ENCODE measurements at places on chromosomes 6 and 20. TPM values are rescaled to one million over a fixed set of nuclear protein-coding genes. Genes with fewer than 3 reads are reported as not detected.

DNA sequence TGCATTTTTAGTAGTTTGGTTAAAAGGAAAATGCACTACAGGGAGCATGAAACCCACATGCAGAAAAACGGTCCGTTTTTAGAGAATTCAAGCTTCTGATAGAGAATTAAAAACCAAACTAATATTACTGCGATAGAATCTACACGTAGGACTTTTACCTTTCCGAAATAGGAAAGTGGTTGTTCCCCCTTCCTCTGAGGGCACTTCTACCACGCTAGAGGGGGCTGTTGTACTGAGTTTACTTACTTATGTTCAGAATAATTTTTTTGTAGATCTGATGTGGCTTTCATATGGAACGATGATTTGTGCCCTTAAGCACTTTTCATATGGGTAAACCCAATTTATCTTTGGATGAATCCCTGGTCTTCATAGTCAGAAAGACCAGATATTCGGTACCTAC lies 264.3 kb upstream of the PLN start:
- H3K27ac ChIP-seq: no peak overlapping the region
- no peaks in the 10 kb centered on the region for H3K27me3 ChIP-seq
- H3K36me3 ChIP-seq: no peaks in the 10 kb centered on the region
- no peak overlapping the region for H3K4me3 ChIP-seq

DNA sequence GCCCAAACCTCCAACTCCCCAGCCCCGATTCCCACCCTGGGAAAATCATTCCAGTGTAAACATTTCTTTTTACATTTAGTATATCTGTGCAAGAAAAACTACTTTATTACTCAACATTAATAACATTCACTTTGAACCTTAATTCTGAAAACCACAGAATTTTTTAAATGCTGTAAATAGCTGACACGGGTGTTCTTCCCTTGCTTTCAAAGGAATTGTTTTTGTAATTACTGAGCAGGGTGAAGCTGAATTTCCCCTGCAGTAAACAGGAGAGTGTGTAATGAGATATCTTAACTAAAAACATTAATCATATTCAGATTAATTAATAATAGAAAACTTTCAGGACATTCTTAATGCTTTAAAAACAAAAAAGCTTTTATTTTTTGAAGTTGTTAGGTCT lies 99.3 kb upstream of the CITED2 start:
- no peaks in the 10 kb centered on the region for H3K27me3 ChIP-seq
- no peak overlapping the region for H3K27ac ChIP-seq
- H3K4me1 ChIP-seq: no peaks in the 10 kb centered on the region
- H3K36me3 ChIP-seq: no peaks in the 10 kb centered on the region
- no peak overlapping the region for H3K4me3 ChIP-seq

GRCh38 chr6:121823437-121823851 lies 388.0 kb downstream of the GJA1 start:
- H3K4me3 ChIP-seq: no peak overlapping the region
- no peak overlapping the region for H3K27ac ChIP-seq
- no peaks in the 10 kb centered on the region for H3K27me3 ChIP-seq
- no peak for DNase-seq

GRCh38 chr20:62233684-62234083 lies 4.6 kb upstream of the OSBPL2 start:
- peaks cover 25% of the 10 kb centered on the region for H3K4me1 ChIP-seq
- H3K27ac ChIP-seq: no peak overlapping the region
- peaks cover 23% of the 10 kb centered on the region for H3K36me3 ChIP-seq
- no peak overlapping the region for H3K4me3 ChIP-seq
- DNase-seq: no peak
- H3K27me3 ChIP-seq: peaks cover 13% of the 10 kb centered on the region

DNA sequence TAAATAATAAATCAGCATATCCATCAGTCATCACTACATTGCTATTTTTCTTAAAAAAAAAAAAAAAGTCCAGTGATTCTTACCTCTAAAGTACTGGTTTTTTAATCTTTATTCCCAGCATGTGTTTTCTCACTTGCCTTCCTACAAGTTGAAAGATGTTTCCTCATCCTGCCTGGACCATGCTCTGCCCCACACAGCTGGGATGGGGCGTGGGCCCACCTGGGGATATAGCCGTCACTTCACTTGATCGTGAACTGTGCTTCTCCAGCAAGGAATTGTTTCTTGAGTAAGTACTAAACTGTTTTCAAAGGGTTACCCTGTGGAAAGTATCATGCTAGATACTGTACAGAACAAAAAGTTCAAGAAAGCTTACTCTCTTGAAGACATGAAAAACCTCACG lies 212.6 kb upstream of the HTR1E start:
- DNase-seq: no peak
- no peaks in the 10 kb centered on the region for H3K36me3 ChIP-seq
- no peaks in the 10 kb centered on the region for H3K27me3 ChIP-seq
- H3K27ac ChIP-seq: no peak overlapping the region
- peaks cover 42% of the 10 kb centered on the region for H3K4me1 ChIP-seq

- no peaks in the 10 kb centered on the region for H3K36me3 ChIP-seq
- no peak for DNase-seq
- no peaks in the 10 kb centered on the region for H3K27me3 ChIP-seq
- no peak overlapping the region for H3K27ac ChIP-seq
- H3K4me1 ChIP-seq: peaks cover under 1% of the 10 kb centered on the region
Measured at GRCh38 chr6:82869493-82869892, 196.1 kb downstream of the UBE3D start.

GRCh38 chr20:53099856-53100255 lies 127.7 kb downstream of the TSHZ2 start:
- no peak overlapping the region for H3K4me3 ChIP-seq
- H3K4me1 ChIP-seq: no peaks in the 10 kb centered on the region
- no peaks in the 10 kb centered on the region for H3K36me3 ChIP-seq

GRCh38 chr20:56773749-56774148 lies 144.6 kb downstream of the TFAP2C start:
- H3K36me3 ChIP-seq: no peaks in the 10 kb centered on the region
- H3K27ac ChIP-seq: no peak overlapping the region
- H3K4me3 ChIP-seq: no peak overlapping the region
- peaks cover 29% of the 10 kb centered on the region for H3K27me3 ChIP-seq
- H3K4me1 ChIP-seq: peaks cover 4% of the 10 kb centered on the region

- peaks cover 98% of the 10 kb centered on the region for H3K27me3 ChIP-seq
- no peak overlapping the region for H3K4me3 ChIP-seq
- H3K27ac ChIP-seq: no peak overlapping the region
- no peaks in the 10 kb centered on the region for H3K36me3 ChIP-seq
Measured at GRCh38 chr6:33108307-33108706, 32.5 kb downstream of the HLA-DPB1 start.

DNA sequence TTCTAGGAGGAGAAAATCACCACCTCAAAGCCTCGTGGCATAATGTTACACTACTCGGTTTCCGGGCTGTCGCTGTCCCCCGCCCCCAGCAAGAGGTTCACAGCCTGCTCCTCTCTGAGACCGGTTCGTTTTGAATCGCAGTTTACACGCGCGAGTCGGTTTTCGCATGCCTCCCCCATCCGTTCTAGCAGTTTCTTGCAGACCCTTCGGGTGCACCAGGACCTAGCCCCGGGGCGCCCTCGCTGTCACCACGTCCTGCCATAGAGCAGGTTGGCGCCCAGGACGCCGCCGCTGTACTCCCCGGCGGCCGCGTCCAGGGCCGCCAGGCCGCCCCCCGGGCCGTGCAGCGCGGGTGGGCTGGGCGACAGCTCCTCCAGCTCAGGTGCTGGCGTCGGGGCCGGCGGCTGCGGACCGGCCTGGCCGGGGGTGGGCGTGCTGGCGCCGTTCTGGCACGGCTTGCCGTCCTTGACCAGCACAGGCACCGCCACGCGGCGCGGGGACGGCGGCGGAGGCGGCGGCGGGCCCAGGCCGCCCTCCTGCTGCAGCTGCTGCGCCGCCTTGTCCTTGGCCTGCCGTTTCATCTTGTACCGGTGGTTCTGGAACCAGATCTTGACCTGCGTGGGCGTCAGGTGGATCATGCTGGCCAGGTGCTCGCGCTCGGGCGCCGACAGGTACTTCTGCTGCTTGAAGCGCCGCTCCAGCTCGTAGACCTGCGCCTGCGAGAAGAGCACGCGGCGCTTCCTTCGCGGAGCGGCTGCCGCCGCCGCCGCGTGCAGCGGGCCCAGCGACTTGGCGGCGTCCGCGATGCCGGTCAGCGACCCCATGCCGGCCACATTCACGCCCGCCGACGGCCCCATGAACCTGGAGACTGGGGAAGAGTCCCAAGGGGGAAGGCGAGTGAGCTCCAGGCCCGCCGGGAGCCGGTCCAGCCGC lies 1.4 kb downstream of the NKX2-4 start:
- no peak for DNase-seq
- no peaks in the 10 kb centered on the region for H3K36me3 ChIP-seq
- H3K27ac ChIP-seq: no peak overlapping the region
- H3K27me3 ChIP-seq: no peaks in the 10 kb centered on the region
- H3K4me1 ChIP-seq: no peaks in the 10 kb centered on the region
- H3K4me3 ChIP-seq: no peak overlapping the region

- H3K27me3 ChIP-seq: peaks cover 29% of the 10 kb centered on the region
- no peaks in the 10 kb centered on the region for H3K36me3 ChIP-seq
- DNase-seq: peak; percentile 55
- H3K4me3 ChIP-seq: no peak overlapping the region
- H3K4me1 ChIP-seq: no peaks in the 10 kb centered on the region
- no peak overlapping the region for H3K27ac ChIP-seq
Measured at GRCh38 chr6:18595774-18596530, 208.8 kb downstream of the RNF144B start.

DNA sequence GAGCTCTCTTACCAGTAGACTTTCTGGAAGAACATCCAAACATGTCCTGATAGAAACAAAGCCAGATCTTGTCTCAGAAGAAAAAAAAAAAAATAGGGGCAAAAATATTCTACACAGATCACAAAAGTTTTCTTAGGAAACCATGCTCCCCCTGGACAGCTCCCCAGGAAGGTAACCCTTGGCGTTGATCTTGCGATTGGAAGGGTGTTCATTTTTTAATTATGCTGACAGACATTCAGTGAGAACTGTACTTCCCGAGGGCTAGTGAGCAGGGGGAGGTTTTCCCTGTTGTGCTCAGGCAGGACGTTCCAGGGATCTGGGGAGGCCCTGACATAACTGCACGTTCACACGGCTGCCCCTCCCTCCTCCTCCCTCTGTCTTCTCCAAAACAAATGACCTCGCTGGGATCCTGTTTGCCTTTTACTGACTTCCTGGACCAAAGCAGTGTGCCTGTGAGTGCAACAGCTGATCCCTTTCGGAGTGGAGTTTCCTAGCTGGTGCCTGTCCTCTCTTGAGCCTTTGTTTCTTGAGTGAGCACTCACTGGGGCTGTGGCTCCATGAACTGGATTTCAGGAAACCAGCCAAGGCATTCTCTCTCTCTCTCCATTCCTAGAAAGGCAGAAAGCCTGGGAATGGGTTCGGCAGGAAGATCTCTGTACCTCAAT lies 46.7 kb downstream of the MARCKS start:
- no peaks in the 10 kb centered on the region for H3K36me3 ChIP-seq
- no peak overlapping the region for H3K4me3 ChIP-seq
- no peak overlapping the region for H3K27ac ChIP-seq
- no peak for DNase-seq
- H3K4me1 ChIP-seq: no peaks in the 10 kb centered on the region
- H3K27me3 ChIP-seq: no peaks in the 10 kb centered on the region

DNA sequence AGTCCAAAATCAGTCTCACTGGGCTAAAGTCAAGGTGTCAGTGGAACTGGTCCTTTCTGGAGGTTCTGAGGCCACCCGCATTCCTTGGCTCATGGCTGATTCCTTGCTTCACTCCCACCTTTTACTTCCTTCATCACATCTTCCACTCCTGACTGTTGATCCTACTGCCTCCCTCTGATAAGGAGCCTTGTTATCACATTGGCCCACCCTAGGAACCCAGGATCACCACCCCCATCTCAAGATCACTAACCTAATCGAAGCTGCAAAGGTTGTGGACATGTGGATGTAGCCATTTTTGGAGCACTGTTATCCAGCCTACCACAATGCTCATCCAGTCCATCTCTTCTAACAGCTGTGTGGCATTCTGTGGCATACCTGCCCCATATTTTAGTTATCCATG lies 87.2 kb downstream of the TNFAIP3 start:
- no peaks in the 10 kb centered on the region for H3K36me3 ChIP-seq
- no peak for DNase-seq
- H3K27ac ChIP-seq: no peak overlapping the region
- H3K27me3 ChIP-seq: no peaks in the 10 kb centered on the region
- no peaks in the 10 kb centered on the region for H3K4me1 ChIP-seq

DNA sequence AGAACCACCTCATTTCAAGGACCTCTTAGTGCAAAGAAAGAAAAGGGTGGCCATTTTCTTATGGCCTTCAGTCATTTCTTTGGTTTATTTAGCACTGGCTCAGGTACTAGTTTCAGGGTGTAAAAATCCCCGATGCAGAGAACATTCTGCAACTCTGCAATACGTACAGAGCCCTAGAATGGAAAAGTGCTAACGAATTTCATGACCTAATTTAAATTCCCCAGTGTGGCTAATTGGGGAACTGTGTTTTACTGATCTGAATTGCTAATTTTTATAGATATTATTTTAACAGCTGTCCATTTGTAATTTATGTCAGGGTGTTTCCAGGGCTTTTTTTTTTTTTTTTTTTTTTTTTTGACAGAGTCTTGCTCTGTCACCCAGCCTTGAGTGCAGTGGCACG lies 160.7 kb downstream of the UST start:
- no peak for DNase-seq
- H3K4me1 ChIP-seq: no peaks in the 10 kb centered on the region
- H3K4me3 ChIP-seq: no peak overlapping the region
- H3K27me3 ChIP-seq: no peaks in the 10 kb centered on the region

GRCh38 chr20:43936805-43937204 lies 22.2 kb downstream of the TOX2 start:
- peaks cover 19% of the 10 kb centered on the region for H3K4me1 ChIP-seq
- H3K36me3 ChIP-seq: peaks cover 5% of the 10 kb centered on the region
- no peak for DNase-seq
- peaks cover 50% of the 10 kb centered on the region for H3K27me3 ChIP-seq
- no peak overlapping the region for H3K27ac ChIP-seq

- no peak overlapping the region for H3K27ac ChIP-seq
- no peaks in the 10 kb centered on the region for H3K27me3 ChIP-seq
- H3K36me3 ChIP-seq: no peaks in the 10 kb centered on the region
- H3K4me3 ChIP-seq: no peak overlapping the region
- DNase-seq: no peak
- H3K4me1 ChIP-seq: no peaks in the 10 kb centered on the region
Measured at GRCh38 chr20:13396022-13396421, 174.9 kb downstream of the ISM1 start.

GRCh38 chr6:24902782-24903181 lies 33.0 kb downstream of the RIPOR2 start:
- no peak for DNase-seq
- H3K27me3 ChIP-seq: peaks cover 51% of the 10 kb centered on the region
- no peak overlapping the region for H3K27ac ChIP-seq
- peaks cover 6% of the 10 kb centered on the region for H3K4me1 ChIP-seq
- no peak overlapping the region for H3K4me3 ChIP-seq
- no peaks in the 10 kb centered on the region for H3K36me3 ChIP-seq

The SRMS gene
- not detected for total RNA-seq

The RAET1L gene
- total RNA-seq: 2.3 TPM

The SCRT2 gene
- not detected for total RNA-seq

The LAMA5 gene
- total RNA-seq: 763 TPM

The IL17A gene
- total RNA-seq: not detected

The ZNF311 gene
- total RNA-seq: 2.2 TPM

The SNX9 gene
- 16.6 TPM for total RNA-seq

The FOXA2 gene
- total RNA-seq: 1.1 TPM
